ENCODE measurements at places on chromosomes 7 and 10. TPM values are rescaled to one million over a fixed set of nuclear protein-coding genes. Genes with fewer than 3 reads are reported as not detected.

DNA sequence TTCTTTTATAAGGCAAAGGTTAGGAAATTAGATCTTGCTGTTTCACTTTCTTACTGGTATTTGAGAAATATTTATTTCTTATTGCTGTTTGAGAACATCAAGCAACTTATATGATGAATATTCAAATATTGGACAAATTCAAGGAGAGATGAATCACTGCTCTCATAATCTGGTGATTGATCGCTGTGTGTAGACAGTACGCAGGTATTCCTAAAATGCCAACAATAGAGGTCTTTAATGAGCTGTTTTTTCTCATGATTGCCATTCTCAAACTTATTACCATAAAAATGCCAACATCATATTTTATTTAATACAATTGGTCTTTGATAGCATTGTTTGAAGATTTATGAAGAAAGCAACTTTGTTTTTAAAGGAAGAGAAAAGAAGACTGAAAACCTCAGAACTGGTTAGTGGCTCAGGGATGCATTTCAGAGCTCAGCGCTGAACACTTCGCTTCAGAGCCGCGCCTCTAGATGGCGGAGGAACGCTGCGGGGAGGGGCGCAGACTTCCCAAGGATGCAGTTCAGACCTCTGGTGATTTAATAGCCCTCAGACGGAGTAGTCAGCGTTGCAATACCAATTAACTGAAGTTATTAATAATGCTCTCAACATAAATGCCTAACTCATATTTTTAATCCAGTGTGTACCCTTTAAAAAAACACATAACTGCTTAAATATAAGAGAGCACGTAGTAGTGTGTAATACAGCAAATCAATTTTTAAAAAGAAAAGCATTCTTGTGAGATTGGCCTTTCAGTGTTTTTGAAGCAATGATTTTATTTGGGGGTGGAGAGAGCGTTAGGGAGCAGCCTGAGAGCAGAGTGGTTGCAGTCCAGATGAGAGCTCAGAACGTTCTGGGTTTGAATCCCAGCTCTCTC lies 38.5 kb upstream of the STEAP4 start:
- H3K4me1 ChIP-seq = peaks cover 30% of the 10 kb centered on the region
- no peak overlapping the region for H3K4me3 ChIP-seq
- H3K36me3 ChIP-seq = no peaks in the 10 kb centered on the region
- H3K27ac ChIP-seq = no peak overlapping the region
- H3K27me3 ChIP-seq = no peaks in the 10 kb centered on the region
- DNase-seq = peak; percentile 67

- no peaks in the 10 kb centered on the region for H3K36me3 ChIP-seq
- peaks cover 17% of the 10 kb centered on the region for H3K4me1 ChIP-seq
- H3K27ac ChIP-seq = no peak overlapping the region
Observed at GRCh38 chr10:113739577-113739976, 11.9 kb upstream of the PLEKHS1 start.

PNLIPRP3 gene
- not detected for total RNA-seq

SSC4D gene
- total RNA-seq = 27.9 TPM

DNA sequence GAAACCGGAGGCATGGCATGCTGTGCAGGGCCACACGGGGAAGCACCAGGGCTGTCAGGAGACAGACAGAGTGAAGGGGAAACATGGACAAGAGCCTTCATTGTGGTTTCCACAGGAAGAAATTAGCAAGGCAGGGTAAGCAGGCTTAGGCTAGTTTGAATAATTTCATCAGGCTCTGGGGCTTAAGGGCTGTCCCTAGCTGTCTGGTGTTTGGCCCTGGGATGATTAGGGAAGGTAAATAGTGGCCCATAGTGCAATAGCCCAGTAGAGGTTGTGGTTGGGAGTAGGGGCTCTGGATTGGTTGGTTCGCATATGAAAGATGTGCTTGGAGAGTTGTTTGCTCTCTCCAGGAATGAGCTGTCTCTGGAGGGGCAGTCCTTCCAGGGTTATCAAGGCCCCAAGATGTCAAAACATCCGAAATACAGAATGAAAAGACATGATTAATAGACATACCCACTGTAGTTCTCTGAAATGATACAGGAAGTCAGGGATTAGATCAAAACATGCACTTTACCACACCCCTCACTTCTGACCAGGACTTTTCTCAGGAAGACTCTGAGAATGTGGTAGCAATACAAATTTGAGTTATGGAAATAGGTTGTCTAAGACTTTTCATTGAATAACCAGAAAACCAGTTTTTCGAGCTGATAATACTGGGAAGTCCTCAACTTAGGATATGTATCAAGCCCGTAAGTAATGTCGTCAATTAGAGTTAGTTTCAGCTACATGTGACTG lies 224.9 kb upstream of the NFE2L3 start:
- no peak overlapping the region for H3K4me3 ChIP-seq
- DNase-seq = no peak
- no peak overlapping the region for H3K27ac ChIP-seq

DNA sequence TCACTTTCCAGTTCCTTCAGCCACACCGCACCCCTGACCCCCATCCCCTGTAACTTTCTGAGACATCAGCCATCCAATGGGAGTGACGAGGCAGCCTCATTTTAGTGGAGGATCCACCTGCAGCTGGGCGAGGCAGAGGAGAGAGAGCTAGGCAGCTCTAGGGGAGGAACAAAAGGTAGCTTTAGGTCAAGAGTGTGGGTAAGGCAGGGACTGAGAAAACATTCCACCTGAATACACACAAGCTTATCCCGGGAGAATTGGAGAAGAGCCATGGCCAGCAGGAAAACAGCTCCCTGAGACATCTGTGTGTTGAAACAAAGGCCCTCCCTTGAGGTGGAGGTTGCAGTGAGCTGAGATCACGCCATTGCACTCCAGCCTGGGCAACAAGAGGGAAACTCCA lies 6.7 kb upstream of the KLRG2 start:
- no peaks in the 10 kb centered on the region for H3K4me1 ChIP-seq
- peaks cover 12% of the 10 kb centered on the region for H3K27me3 ChIP-seq
- no peak overlapping the region for H3K4me3 ChIP-seq
- no peak overlapping the region for H3K27ac ChIP-seq

- DNase-seq = peak; percentile 88
- H3K27ac ChIP-seq = no peak overlapping the region
- H3K4me1 ChIP-seq = peaks cover 18% of the 10 kb centered on the region
- peak overlapping the region; percentile 74 for H3K4me3 ChIP-seq
- H3K27me3 ChIP-seq = peaks cover 37% of the 10 kb centered on the region
- H3K36me3 ChIP-seq = no peaks in the 10 kb centered on the region
Observed at GRCh38 chr7:25851332-25852210, 300.4 kb upstream of the NFE2L3 start.

GRID1 gene
- 0.37 TPM for total RNA-seq

GRCh38 chr7:114818501-114818900 lies 103.4 kb upstream of the MDFIC start:
- no peaks in the 10 kb centered on the region for H3K27me3 ChIP-seq
- no peak overlapping the region for H3K27ac ChIP-seq
- no peak for DNase-seq
- no peak overlapping the region for H3K4me3 ChIP-seq
- H3K4me1 ChIP-seq = peaks cover 36% of the 10 kb centered on the region

SND1 gene
- 240 TPM for total RNA-seq

- no peaks in the 10 kb centered on the region for H3K27me3 ChIP-seq
- DNase-seq = no peak
Observed at GRCh38 chr7:127221731-127222130, 31.0 kb downstream of the GRM8 start.

DNA sequence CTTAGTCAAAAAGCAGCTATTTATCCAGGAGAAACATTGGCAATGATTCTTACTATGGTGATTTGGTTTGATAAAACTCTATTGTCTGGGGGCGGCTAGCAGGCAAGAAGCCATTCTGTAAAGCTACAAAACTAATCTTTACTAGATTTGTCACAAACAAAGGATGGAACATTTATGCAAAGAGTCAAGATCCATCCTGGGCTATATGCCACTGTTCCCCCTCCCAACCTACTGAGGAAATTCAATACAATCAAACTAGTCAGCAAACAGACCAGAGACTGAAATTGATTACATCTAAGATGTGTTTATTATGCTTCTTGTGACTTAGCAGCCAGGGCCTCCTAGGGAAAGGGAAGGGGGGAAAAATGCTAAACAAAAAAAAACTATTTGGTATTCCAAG lies 397.6 kb downstream of the GPAM start:
- H3K4me1 ChIP-seq = peaks cover 19% of the 10 kb centered on the region
- H3K27ac ChIP-seq = no peak overlapping the region
- no peaks in the 10 kb centered on the region for H3K27me3 ChIP-seq
- no peak for DNase-seq
- H3K36me3 ChIP-seq = no peaks in the 10 kb centered on the region

GRCh38 chr10:29470355-29470705 lies 164.4 kb downstream of the SVIL start:
- H3K27me3 ChIP-seq = no peaks in the 10 kb centered on the region
- 0 out of 2 replicates have a peak overlapping the region, but pooled peaks have one; percentile 1 for H3K27ac ChIP-seq
- DNase-seq = peak; percentile 79
- H3K4me1 ChIP-seq = peaks cover 28% of the 10 kb centered on the region
- peaks cover 34% of the 10 kb centered on the region for H3K36me3 ChIP-seq
- no peak overlapping the region for H3K4me3 ChIP-seq

GRCh38 chr7:149721084-149721601 lies 52.2 kb downstream of the ZNF467 start:
- H3K4me3 ChIP-seq = no peak overlapping the region
- H3K27me3 ChIP-seq = no peaks in the 10 kb centered on the region
- DNase-seq = no peak
- H3K27ac ChIP-seq = no peak overlapping the region
- H3K36me3 ChIP-seq = peaks cover 10% of the 10 kb centered on the region

GRCh38 chr10:87790185-87790584 lies 27.8 kb downstream of the ATAD1 start:
- H3K27ac ChIP-seq = no peak overlapping the region
- peaks cover 21% of the 10 kb centered on the region for H3K36me3 ChIP-seq
- no peak for DNase-seq
- no peaks in the 10 kb centered on the region for H3K27me3 ChIP-seq
- H3K4me1 ChIP-seq = peaks cover 11% of the 10 kb centered on the region

DNA sequence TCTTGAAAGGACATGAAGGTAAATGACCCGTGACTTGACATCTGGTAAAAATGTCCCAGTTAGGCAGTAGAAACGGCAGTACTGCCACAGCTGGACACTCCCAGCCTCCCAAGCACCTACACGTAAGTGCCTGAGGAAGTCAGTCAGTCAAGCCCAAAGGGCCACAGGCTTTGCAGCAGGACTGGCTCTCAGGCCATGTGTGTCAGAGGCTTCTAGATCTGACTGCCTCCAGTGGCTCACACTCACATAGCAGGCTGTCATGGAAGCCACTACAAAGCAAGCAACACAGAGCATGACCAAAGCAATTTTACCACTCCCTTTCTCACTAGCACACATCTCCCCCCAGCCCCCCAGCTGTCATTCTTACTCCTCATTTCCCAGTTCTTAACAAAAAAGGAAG lies 17.8 kb upstream of the CCNJ start:
- H3K4me1 ChIP-seq = no peaks in the 10 kb centered on the region
- no peaks in the 10 kb centered on the region for H3K27me3 ChIP-seq
- no peaks in the 10 kb centered on the region for H3K36me3 ChIP-seq
- peak; percentile 52 for DNase-seq
- H3K27ac ChIP-seq = no peak overlapping the region
- no peak overlapping the region for H3K4me3 ChIP-seq

GRCh38 chr10:80487791-80488538 lies 33.9 kb downstream of the TSPAN14 start:
- DNase-seq = no peak
- no peak overlapping the region for H3K4me3 ChIP-seq
- H3K27me3 ChIP-seq = no peaks in the 10 kb centered on the region
- H3K36me3 ChIP-seq = peaks cover 24% of the 10 kb centered on the region
- H3K4me1 ChIP-seq = peaks cover 50% of the 10 kb centered on the region

GRCh38 chr7:143299840-143300239 lies 11.7 kb downstream of the CASP2 start:
- no peak overlapping the region for H3K27ac ChIP-seq
- no peaks in the 10 kb centered on the region for H3K27me3 ChIP-seq
- no peaks in the 10 kb centered on the region for H3K4me1 ChIP-seq
- peak; percentile 73 for DNase-seq
- no peak overlapping the region for H3K4me3 ChIP-seq
- H3K36me3 ChIP-seq = peaks cover 89% of the 10 kb centered on the region

DNA sequence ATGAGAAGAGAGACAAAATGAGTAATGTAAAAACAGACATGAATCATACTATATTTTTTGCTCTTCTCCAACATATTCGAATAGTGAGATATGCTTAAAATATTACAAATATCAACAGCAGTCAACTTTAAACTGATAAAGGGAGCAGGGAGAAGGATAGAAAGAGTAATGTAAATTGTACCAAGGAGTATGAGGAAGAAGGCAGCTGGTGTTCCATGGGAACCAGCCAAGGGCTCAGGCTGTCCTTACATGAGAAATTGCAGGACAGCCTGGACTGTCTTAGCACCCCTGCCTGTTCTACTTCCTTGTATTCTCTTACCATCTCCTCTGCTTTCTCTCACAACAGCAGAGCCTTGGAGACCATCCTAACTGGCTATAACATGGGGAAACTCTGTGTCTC lies 128.7 kb downstream of the TSPAN12 start:
- H3K27ac ChIP-seq = peak overlapping the region; percentile 44
- H3K4me3 ChIP-seq = no peak overlapping the region
- H3K27me3 ChIP-seq = no peaks in the 10 kb centered on the region
- DNase-seq = no peak
- H3K4me1 ChIP-seq = peaks cover 23% of the 10 kb centered on the region

DNA sequence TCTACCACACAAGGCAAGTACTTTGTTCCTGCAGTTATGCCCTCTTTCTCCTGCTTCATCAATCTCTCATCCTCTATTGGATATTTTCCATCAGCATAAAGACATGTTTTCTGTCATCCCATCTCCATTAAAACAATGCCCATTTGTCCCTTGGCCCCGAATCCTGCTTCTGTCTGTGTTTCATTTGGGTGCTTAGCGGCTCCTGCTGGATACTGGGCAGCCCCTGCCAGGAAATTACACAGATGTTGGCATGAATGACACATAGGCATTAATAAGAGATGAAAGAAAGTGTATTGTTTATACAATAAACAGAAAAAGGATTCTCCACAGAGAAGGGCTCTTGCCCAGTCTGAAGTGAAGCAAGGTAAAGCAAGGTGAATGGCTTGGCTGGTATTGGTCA lies 765.3 kb downstream of the REEP3 start:
- peaks cover 8% of the 10 kb centered on the region for H3K4me1 ChIP-seq
- DNase-seq = no peak
- H3K27me3 ChIP-seq = no peaks in the 10 kb centered on the region
- H3K4me3 ChIP-seq = no peak overlapping the region
- H3K27ac ChIP-seq = no peak overlapping the region
- H3K36me3 ChIP-seq = no peaks in the 10 kb centered on the region

- peak overlapping the region; percentile 55 for H3K4me3 ChIP-seq
- no peaks in the 10 kb centered on the region for H3K27me3 ChIP-seq
- H3K4me1 ChIP-seq = peaks cover 44% of the 10 kb centered on the region
- DNase-seq = no peak
- H3K27ac ChIP-seq = peak overlapping the region; percentile 96
Observed at GRCh38 chr7:98110249-98111022, 3.8 kb downstream of the LMTK2 start.

GRCh38 chr10:69425041-69425440 lies 8.3 kb upstream of the TACR2 start:
- H3K36me3 ChIP-seq = no peaks in the 10 kb centered on the region
- no peak for DNase-seq
- no peak overlapping the region for H3K27ac ChIP-seq
- H3K4me1 ChIP-seq = peaks cover 4% of the 10 kb centered on the region
- no peak overlapping the region for H3K4me3 ChIP-seq

GRCh38 chr10:67807855-67808456 lies 30.0 kb downstream of the DNAJC12 start:
- H3K4me1 ChIP-seq = peaks cover 24% of the 10 kb centered on the region
- DNase-seq = no peak
- no peaks in the 10 kb centered on the region for H3K27me3 ChIP-seq
- peaks cover 3% of the 10 kb centered on the region for H3K36me3 ChIP-seq
- H3K27ac ChIP-seq = peak overlapping the region; percentile 75

- H3K36me3 ChIP-seq = peaks cover 28% of the 10 kb centered on the region
- DNase-seq = no peak
- no peak overlapping the region for H3K4me3 ChIP-seq
Observed at GRCh38 chr10:17450024-17450423, 4.4 kb downstream of the ST8SIA6 start.

Data from WTC11 (cell line).